Right forelimb (tissue), 1 donor: ENCODE measurements at places on chromosomes 13 and 19.

DNA sequence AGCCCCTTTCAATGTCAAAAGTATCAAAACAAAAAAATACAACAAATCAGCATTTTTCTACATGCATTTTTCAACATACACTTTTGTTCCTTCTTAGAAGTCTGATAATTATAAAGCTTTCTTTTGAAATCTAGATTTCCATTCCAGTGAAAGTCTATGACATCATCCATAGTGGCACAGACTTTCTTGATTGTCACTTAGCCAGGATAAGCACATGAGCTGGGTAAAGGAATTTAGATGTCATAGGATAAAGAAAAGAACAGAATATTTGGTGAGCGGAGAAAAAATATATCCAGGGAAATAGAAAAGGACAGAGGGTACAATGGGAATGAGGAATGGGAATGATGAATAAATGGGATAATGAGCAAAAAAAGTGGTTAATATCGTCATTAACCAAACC lies 15.1 kb upstream of the TRPC4 start:
- no peak for DNase-seq

- DNase-seq: no peak
Measured at GRCh38 chr13:91904005-91904404, 505.6 kb downstream of the GPC5 start.

DNA sequence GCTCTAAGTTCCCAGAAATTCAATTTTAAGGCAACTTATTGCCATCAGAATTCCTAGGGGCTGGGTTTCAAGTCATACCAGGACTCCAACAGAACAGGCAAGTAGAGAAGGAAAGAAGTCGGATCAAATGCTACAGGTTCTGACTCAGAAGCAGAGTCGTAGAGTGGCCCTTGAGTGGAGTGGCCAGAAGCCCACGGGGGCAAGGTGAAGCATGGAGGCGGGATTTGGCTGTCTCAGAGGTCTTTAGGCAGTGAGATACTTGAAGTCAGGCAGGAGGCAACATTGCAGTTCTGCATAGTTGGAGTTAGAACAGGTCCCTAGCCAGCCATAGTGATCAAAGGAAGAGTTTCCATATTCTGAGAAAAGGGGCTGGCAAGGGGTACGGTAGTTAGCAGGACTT lies 111.6 kb downstream of the NHLRC3 start:
- no peak for DNase-seq

GRCh38 chr13:78700121-78700910 lies 41.4 kb upstream of the OBI1 start:
- DNase-seq: no peak

- no peak for DNase-seq
Measured at GRCh38 chr13:38530492-38530891, 156.4 kb upstream of the FREM2 start.

- DNase-seq: no peak
Measured at GRCh38 chr13:47523771-47524170, 477.3 kb downstream of the SUCLA2 start.

DNA sequence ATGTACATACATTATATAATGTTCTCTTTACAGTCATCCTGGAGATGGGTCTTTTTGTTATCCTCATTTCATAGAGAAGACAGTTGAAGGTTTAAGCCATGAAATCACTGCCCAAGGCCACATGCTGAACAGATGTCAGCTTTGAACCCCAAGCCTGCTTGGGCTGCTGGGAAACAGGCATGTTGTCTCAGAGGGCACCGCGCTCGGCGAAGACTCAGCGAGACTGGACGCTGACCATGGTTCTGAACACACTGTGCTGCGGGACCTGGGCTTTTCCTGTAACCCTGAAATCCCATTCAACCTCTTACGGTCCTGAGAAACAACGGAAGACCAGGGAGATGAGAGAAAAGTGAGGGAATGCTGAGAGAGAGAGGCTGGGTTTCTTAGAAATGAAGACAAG lies 27.3 kb downstream of the LRFN3 start:
- DNase-seq: peak; percentile 80

DNA sequence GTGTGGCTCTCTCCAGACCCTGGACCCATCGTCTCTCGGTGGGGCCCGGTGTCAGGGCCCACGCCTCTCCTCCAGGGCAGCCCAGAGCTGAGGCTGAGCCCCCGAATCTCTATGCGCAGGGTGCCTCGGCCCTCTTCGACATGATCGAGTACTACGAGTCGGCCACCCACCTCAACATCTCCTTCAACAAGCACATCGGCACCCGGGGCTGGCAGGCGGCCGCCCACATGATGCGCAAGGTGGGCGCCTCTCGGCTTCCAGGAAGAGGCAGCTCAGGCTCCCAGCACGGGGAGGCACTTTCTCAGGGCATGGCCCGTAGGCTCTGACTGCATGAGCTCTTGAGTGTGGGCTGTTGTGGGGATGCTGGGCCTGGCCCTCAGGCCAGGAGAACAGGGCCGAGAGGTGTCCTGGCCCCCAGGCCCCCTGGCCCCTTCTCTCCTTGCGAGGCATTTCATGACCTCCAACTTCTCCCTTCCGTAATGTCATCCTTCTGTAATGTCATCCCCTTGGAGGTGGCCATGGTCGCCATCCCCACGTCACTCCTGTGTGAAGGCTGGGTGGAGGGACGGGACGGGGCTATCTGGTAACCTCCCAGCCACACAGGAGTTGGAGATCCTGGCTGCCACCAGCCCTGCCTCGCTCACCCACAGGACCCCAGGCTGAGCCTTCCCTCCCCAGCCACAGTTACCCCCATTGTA lies 19.4 kb downstream of the NKPD1 start:
- DNase-seq: no peak

GRCh38 chr13:27926644-27927434 lies 7.0 kb downstream of the PDX1 start:
- no peak for DNase-seq

DNA sequence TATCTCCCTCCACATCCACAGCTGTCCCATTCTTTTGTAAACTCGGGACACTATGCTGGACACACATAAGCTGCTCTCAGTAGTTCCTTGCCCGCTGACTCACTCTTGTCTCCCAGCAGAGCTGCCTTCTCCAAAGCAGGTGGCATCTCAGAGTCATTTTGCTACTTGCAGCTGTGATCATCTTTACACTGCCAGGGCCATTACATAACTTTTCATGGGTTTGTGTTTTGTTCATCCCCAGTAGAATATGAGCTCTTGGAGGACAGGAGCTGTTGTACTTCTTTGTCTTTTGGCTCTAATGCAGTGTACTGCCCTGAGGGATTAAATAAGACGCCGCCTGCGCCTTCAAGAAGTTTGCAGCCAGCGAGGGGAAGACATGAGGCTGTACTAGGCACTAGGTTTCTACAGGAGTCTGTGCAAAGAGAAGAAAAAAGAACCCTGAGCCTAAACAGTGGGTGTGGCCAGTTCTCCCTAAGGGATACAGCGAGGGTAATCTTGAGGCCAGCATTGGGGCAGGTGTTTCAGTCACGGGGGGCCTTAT lies 40.8 kb upstream of the GPR183 start:
- no peak for DNase-seq

GRCh38 chr19:33558151-33558550 lies 36.6 kb upstream of the PEPD start:
- DNase-seq: no peak

- no peak for DNase-seq
Measured at GRCh38 chr19:18155095-18156087, 2.4 kb downstream of the PIK3R2 start.

DNA sequence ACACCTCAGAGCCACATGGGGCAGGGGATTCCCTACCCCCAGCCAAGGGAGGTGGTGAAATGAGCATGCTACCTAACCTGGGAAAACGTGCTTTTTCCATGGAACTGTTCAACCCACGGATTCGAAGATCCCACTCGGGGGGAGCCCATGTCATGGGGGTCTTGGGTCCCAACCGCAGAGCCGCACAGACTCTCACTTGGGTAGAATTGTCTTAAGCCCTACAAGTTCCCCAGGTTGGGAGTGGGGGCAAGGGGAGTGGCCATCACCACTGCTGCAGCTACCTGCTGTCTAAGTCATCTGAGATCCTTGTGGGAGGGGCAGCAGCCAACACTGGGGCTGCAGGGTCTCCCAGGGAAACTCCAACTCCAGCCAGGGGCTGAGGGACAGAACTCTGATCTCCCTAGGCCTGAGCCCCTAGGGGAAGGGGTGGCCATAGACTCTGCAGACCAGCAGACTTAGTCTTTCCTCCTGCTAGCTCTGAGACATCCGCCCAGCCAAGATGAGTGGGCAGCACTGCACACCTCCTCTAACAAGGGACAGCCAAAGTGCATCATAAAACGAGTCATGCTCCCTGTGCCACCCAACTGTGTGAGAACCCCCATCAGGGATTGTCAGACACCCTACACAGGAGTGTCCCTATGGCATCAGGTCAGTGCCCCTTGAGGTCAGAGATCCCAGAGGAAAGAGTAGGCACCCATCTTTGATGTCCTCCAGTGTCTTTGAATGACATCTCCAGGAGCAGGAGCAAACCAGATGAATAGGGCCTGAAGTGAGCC lies 610.4 kb upstream of the SLITRK6 start:
- no peak for DNase-seq
